ENCODE measurements at places on chromosomes 2 and 18.

GRCh38 chr2:105752691-105753358 lies 8.1 kb downstream of the NCK2 start:
- DNase-seq, result no peak

GRCh38 chr2:96869822-96870625 lies at the start of gene SEMA4C:
Gene SEMA4C, minus strand, starts transcription at chr2:96870080. Its CDS starts 2,194 bp downstream, at chr2:96867886.
- DNase-seq, result peak; percentile 43

GRCh38 chr2:41710944-41711343 lies 336.9 kb upstream of the PKDCC start:
- DNase-seq, result no peak

DNA sequence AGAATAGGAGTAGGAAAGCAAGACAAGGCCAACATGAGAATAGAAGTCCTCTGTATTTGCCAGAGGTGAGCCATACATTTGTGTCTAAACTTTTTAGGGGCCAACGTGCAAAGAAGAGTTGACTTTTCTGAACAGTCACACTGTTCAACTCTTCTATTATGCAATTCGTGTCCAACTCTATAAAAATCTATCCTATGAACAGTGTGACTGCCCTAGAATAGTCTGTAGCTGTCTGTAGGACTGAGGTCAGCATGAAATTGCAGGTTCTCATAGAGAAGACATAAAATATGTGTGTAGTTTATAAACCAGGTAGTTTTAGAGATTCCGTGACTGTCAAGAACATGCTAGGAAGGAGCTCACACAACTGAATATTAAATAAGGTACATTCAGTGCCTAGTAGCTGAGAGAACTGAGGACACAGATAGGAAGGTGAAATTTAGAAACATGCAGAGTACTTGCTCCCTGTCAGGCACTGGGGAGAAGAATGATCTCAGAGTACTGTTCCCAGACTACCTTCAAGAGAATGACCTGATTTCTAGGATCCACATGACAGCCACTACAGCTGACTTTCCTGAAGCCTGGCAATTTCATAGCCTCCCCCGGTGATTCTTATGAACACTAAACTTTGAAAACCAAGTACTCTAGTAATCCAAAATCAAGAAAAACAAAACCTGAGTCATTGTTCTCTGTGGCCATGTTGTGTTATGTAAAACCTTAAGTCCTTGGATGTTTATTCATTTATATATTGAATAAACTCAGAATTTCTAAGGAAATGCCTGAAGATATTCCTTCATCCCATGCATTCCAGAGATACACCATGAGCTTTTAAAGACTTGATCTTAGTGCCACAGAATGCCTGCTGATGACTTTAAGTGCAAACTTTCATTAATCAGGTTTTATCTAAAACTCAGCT lies 201.5 kb upstream of the BOD1L2 start:
- DNase-seq, result no peak

DNA sequence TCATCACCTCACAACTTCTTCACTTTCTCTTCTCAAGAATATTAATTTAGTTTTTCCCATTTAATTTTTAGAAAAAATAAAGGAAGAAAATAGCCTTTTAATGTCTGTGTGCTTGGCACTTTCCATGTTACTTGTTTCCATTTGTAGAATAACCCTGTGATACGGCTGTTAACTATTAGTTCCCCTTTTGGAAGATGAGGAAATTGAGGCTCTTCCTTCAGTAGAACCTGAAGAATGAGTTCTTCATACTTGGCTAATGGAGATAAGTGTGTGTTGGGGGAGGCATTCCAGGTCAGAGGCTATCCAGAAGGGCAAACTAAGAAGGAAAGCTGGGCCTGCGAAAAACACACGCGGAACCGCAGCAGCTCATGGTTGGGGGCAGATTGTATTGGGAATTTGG lies 38.3 kb downstream of the ZNF532 start:
- no peak for DNase-seq

DNA sequence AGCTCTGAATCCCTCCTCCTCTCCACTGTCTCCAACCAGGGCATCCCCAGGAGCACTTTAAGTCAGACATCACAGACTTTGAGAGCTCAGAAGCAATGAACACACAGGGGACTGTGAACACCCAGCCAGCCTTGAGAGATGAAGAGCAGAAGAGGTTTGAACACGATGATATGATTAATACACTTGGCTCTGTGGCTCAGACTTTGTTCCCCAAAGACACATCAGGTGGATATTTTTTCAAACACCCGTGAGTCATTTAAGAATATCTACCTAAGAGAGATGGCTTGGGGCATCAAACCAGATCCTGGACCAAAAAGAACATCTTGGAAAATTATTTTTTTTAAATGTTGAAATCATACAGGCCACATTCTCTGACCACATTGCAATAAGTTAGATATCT lies 134.9 kb upstream of the OTOS start:
- no peak for DNase-seq

DNA sequence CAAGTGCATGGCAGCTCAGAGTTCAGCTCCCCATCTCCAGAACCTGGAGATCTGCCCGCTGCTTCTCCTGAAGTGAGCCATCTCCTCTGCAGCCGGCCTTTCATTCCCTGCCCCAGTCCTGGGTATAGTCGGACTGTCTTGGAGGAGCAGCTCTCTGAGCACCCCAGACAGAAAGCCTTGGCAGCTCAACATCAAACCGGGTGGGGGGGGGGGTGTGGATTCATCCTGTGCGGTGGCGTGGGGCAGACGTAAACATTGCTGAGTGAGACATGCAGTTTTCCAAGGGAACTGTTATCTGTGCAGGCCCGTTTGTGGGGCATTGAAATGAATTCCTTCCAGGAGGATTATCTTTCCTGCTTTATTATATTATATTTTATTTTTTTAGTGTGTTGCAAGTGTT lies 125.9 kb upstream of the MYCN start:
- DNase-seq, result no peak

DNA sequence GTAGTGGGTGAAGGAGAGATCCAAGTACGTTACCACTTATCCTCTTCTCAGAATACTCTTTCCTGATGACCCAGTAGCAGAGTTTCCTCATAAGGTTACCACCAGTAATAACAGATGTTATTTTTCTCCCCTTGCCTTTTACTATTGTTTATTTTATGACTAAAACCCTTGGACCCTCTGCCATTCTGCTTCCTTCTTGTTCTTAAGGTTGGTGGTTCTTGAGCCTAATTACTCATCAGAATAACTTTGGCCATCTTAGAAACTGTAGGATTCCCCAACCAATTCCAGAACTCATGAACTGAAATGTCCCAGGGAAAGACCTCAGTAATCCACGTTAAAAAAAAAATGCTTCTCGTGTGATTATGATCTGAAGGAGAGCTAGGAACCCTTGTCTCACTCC lies 64.9 kb downstream of the CHST9 start:
- no peak for DNase-seq

DNA sequence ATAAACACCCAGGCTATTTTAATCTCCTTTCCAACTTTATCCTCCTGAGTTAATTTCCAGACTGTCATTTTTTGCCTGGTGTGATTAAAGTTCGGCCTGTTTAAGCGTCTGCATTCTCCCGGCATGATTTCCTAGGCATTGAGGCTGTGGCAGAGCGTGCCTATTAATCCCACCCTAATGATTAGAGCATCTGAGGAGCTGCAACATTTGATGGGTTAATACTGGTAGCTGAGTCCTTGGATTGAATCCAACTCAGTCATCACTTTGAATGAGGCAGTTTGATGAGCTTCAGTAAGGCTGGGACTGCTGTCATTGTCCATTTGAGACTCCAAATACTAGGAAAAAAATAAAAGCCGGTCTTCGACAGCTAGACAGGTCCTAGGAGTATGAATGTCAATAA lies 882.5 kb downstream of the SLC4A3 start:
- DNase-seq, result peak; percentile 9
